ENCODE measurements at places on chromosomes 7 and 10. TPM values are rescaled to one million over a fixed set of nuclear protein-coding genes. Genes with fewer than 3 reads are reported as not detected.

DNA sequence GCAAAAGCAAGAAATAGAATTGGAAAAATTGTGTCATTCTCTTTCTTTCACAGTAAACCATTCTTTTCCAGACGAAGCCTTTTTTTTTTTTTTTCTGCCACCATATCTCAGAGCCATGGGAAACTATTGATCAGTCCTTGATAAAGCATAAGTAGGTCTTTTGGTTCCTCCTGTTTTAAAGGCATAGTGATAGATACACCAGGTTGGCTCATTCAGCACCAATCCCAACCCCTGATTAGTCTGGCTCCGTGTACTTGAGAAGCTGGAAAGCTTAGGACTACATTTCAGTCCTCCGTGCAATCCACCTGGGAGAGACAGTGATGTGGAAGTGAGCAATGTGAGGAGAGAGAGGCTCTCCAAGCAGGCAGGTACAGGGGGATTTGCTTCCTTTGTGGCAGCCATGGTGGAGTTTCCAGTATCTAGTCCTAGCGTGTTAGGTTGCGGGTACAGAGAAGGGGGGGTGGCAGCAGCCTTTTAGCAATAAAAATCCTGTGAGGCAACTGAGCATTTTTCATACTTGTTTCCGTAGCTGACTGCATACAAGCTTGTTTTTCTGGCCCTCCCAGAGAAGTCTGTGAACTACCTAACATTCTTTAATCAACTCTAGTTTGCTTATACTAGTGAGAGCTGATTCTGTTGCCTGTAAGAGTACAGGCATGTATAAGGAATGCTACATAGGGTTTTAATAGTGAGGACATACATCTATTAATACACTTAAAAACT lies 127.4 kb upstream of the CTTNBP2 start:
- no peaks in the 10 kb centered on the region for H3K27me3 ChIP-seq
- H3K4me1 ChIP-seq, result peaks cover 11% of the 10 kb centered on the region
- no peak for DNase-seq
- no peak overlapping the region for H3K27ac ChIP-seq
- no peak overlapping the region for H3K4me3 ChIP-seq

DNA sequence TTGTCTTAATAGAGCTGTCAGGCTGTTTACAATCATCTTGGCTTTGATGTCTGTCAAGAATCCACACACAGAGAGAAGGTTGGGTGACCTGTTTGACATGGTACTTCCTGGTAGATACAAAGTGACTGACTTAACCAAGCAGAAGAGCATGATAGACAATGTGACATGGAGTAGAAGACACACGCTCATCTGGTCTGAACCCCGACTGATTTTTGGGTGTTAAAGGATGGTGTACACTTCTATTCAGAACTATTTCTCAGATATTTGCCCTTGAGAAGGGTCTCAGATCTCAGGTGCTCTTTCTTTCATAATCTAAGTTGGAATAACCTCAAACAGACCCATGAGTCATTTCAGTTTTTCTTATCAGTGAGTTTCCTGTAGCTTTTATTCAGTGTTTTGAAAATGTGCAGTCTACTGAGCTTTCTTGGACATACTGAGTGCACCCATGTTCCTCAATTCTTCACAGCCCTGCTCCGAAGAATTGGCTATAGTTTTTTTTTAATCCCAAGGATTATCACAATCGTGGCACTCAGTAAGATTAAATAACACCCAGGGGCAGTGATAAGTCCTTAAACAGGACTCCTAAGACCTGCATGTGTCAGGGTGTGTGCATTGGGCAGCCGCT lies 46.4 kb upstream of the NXPH1 start:
- H3K4me3 ChIP-seq, result no peak overlapping the region
- no peaks in the 10 kb centered on the region for H3K4me1 ChIP-seq
- no peak for DNase-seq
- no peak overlapping the region for H3K27ac ChIP-seq
- H3K27me3 ChIP-seq, result no peaks in the 10 kb centered on the region
- H3K36me3 ChIP-seq, result no peaks in the 10 kb centered on the region

GRCh38 chr10:124041675-124042445 lies 51.5 kb downstream of the CHST15 start:
- H3K4me3 ChIP-seq, result no peak overlapping the region
- no peaks in the 10 kb centered on the region for H3K27me3 ChIP-seq
- no peak for DNase-seq
- no peaks in the 10 kb centered on the region for H3K4me1 ChIP-seq
- H3K36me3 ChIP-seq, result peaks cover 47% of the 10 kb centered on the region

GRCh38 chr7:91168871-91169829 lies 95.1 kb upstream of the FZD1 start:
- H3K4me3 ChIP-seq, result no peak overlapping the region
- H3K27me3 ChIP-seq, result no peaks in the 10 kb centered on the region
- DNase-seq, result no peak
- H3K27ac ChIP-seq, result no peak overlapping the region

DNA sequence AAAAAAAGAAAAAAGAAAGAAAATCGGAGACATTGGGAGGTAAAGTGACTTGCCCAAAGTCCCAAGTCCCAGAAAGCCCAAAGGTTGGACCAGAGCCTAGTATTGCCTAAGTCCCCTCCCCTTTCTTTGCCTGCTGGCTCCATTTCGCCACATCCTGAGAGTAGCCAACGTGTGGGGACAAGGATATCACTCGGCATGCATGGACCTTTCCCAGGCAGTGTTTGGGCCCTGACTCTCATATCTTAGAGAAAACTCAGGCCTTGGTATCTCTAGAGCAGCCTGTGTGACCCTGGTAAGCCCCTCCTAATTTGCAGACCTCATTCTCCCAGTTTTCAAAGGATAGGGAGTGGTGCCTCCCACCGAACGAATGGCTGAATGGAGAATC lies 294.2 kb upstream of the ZMIZ1 start:
- H3K27me3 ChIP-seq, result peaks cover 6% of the 10 kb centered on the region
- no peaks in the 10 kb centered on the region for H3K4me1 ChIP-seq
- DNase-seq, result no peak
- H3K27ac ChIP-seq, result peak overlapping the region; percentile 50
- no peaks in the 10 kb centered on the region for H3K36me3 ChIP-seq
- H3K4me3 ChIP-seq, result no peak overlapping the region

Gene SLC18A3
- total RNA-seq, result not detected
